Upper lobe of left lung (tissue), 6 donors: ENCODE measurements at places on chromosomes 7 and 10. TPM values are rescaled to one million over a fixed set of nuclear protein-coding genes. Genes with fewer than 3 reads are reported as not detected.

The FRAT1 gene
- 13.0 TPM for total RNA-seq

The LIPK gene
- not detected for total RNA-seq

The ASB10 gene
- total RNA-seq, result not detected

The OR2A1 gene
- total RNA-seq, result not detected

The FAM25G gene
- not detected for total RNA-seq

The PTPRN2 gene
- 4.1 TPM for total RNA-seq

The ANKRD26 gene
- total RNA-seq, result 6.5 TPM

The HPSE2 gene
- total RNA-seq, result not detected

The ADCY1 gene
- total RNA-seq, result 1.6 TPM

The NME8 gene
- not detected for total RNA-seq

DNA sequence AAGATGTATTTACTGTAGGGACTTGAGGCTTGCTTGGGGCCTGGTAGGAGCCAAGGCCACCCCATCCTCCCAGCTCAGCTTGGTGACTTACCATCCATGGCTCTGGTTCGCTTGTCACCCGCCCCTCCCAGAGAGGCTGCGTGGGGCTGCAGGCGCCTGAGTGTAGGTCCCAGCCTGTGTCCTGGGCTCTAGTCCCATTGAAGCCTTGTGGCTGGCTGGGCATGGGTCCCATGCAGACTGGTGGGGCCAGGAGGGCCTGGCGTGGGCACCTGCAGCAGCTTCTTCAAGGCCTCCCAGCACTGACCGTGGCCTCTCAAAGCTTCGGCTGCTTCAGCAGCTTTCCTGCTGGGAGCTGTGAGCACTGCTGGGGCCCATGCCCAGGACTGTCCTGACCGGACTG, 118.1 kb downstream of the INPP5A start:
- DNase-seq, result no peak
- H3K27ac ChIP-seq, result no peak overlapping the region
- no peaks in the 10 kb centered on the region for H3K27me3 ChIP-seq
- no peaks in the 10 kb centered on the region for H3K4me1 ChIP-seq
- peaks cover 3% of the 10 kb centered on the region for H3K36me3 ChIP-seq

GRCh38 chr7:134878746-134879357, 99.4 kb downstream of the CALD1 start:
- no peak for DNase-seq
- no peak overlapping the region for H3K4me3 ChIP-seq
- no peaks in the 10 kb centered on the region for H3K36me3 ChIP-seq
- no peaks in the 10 kb centered on the region for H3K27me3 ChIP-seq
- no peak overlapping the region for H3K27ac ChIP-seq
- H3K4me1 ChIP-seq, result no peaks in the 10 kb centered on the region

DNA sequence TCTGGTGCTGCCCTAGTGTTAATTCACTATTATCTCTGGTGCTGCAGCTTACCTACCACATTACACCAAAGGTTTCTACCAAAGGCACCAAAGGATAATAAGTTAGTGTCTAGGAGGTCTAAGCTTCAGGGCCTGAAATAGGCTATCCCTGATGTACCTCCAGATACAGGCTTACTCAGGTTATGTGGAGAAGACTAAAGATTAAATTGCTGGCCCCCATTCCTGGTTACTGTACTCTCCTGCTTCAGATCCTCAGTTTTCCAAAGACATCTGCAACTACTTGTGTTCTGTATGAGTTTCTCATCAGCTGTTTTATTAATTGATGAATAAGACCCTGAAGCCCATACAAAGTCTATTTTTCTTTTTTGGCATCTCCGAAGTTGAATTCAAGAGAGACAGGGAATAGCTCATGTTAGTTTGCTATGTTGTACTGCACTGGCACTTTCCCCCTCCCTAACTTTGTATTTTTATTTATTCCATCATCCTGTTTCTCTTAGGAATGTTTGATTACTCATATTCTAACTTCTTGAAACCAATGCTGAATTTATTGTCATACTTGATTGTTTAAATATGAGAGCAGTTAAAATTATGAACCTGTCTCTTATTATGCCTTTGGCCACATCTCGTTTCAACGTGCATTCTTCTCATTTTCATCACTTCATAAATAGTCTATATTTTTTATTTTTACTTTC, 85.9 kb downstream of the PON1 start:
- no peak overlapping the region for H3K4me3 ChIP-seq
- H3K27me3 ChIP-seq, result no peaks in the 10 kb centered on the region
- no peak overlapping the region for H3K27ac ChIP-seq
- DNase-seq, result no peak
- no peaks in the 10 kb centered on the region for H3K4me1 ChIP-seq

DNA sequence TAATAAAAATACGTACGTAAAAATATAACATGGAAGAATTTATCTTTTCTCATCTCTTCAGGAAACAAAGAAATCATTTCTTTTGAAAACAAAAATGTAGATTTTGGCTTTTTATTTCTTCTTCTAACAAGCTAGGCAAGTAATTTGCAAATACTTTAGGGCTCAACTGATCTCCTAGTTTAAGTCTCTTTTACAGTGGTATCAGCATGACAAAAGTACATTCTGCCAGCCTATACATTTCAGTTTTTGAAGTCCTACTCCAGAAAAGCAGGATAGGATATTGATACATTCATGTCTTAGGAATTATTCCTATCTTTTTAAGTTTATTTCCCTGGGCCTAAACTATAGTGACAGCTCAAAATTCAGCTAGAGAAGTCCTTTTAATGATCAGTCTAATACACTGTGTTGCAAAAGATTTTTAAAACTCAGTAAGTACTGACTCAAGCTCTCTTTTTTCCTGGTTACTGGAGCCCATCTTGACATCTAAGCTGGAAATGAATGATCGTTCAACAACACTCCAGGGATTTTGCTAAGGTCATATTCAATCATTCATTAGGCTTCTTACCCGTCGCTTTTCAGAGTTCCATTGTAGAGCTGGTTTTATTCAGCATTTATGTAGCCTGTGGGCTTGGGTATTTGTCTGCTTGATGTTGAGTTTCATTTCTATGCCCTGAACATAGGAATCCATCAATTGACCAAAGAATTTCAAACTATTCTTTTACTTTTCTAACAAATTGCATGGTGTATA, 12.2 kb upstream of the FAM53B start:
- no peaks in the 10 kb centered on the region for H3K4me1 ChIP-seq
- DNase-seq, result no peak
- no peak overlapping the region for H3K4me3 ChIP-seq
- no peaks in the 10 kb centered on the region for H3K27me3 ChIP-seq
- H3K36me3 ChIP-seq, result peaks cover 32% of the 10 kb centered on the region
- peak overlapping the region; percentile 49 for H3K27ac ChIP-seq

GRCh38 chr7:26398427-26398755, 106.7 kb downstream of the SNX10 start:
- H3K36me3 ChIP-seq, result no peaks in the 10 kb centered on the region
- peak overlapping the region; percentile 92 for H3K27ac ChIP-seq

DNA sequence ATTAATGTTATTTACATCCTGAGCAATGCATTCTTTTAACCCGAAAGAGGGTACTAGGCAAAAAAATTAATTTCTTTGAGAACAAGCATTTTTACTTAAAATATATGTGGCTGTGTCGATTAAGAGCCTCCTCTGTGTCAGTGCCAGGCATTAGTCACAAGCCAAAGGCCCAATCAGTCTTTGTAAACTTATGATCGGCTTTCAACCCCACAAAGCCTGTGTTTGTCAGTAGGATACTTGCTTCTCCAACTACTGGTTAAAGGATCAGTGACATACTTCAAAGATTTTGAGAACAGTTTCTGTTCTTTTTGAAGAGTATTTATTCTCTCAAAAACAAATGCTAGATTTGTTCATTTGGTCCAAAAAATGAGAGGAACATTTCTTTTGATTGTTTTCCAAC, 159.3 kb downstream of the NRCAM start:
- DNase-seq, result no peak
- H3K4me3 ChIP-seq, result no peak overlapping the region
- H3K36me3 ChIP-seq, result no peaks in the 10 kb centered on the region
- H3K27me3 ChIP-seq, result no peaks in the 10 kb centered on the region

DNA sequence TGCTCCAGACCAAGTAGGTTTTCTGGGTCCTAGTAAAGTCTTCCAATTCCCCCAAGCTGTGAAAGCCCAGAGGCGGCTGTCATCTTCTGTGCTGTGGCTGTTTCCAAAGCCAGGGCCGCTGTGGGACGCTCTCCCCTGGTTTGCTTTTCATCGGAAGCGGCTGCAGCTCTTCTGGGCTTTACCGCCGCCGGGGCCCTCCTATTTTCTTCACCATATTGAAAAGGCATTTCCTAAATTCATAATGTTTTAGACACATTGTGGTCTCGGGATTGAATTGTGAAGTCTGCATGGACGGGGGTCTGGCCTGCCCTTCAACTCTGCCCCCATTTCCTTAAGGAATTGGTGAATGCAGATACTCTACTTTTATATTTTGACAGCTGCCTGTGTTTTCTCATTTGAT, 551.4 kb upstream of the MGMT start:
- H3K27ac ChIP-seq, result no peak overlapping the region
- no peaks in the 10 kb centered on the region for H3K36me3 ChIP-seq
- no peak overlapping the region for H3K4me3 ChIP-seq
- DNase-seq, result no peak

GRCh38 chr10:101552442-101552841, 35.6 kb downstream of the POLL start:
- peaks cover 31% of the 10 kb centered on the region for H3K36me3 ChIP-seq
- no peak overlapping the region for H3K4me3 ChIP-seq
- H3K27me3 ChIP-seq, result no peaks in the 10 kb centered on the region
- no peak overlapping the region for H3K27ac ChIP-seq

- H3K4me1 ChIP-seq, result peaks cover 11% of the 10 kb centered on the region
- no peaks in the 10 kb centered on the region for H3K36me3 ChIP-seq
- no peak overlapping the region for H3K27ac ChIP-seq
- H3K4me3 ChIP-seq, result no peak overlapping the region
- no peaks in the 10 kb centered on the region for H3K27me3 ChIP-seq
Observed at GRCh38 chr7:28749638-28750037, 208.5 kb downstream of the TRIL start.

GRCh38 chr7:133207687-133208086, 45.2 kb upstream of the EXOC4 start:
- H3K27me3 ChIP-seq, result no peaks in the 10 kb centered on the region
- no peak overlapping the region for H3K4me3 ChIP-seq
- H3K27ac ChIP-seq, result no peak overlapping the region
- H3K4me1 ChIP-seq, result no peaks in the 10 kb centered on the region
- H3K36me3 ChIP-seq, result no peaks in the 10 kb centered on the region

- no peaks in the 10 kb centered on the region for H3K36me3 ChIP-seq
- H3K4me3 ChIP-seq, result no peak overlapping the region
- DNase-seq, result no peak
- H3K4me1 ChIP-seq, result peaks cover 4% of the 10 kb centered on the region
Observed at GRCh38 chr7:34043461-34044305, 138.3 kb downstream of the BMPER start.

GRCh38 chr10:30645340-30645827, 15.8 kb upstream of the LYZL2 start:
- no peak overlapping the region for H3K4me3 ChIP-seq
- peak overlapping the region; percentile 77 for H3K27ac ChIP-seq
- DNase-seq, result no peak
- no peaks in the 10 kb centered on the region for H3K36me3 ChIP-seq
- no peaks in the 10 kb centered on the region for H3K27me3 ChIP-seq
- H3K4me1 ChIP-seq, result peaks cover 5% of the 10 kb centered on the region

DNA sequence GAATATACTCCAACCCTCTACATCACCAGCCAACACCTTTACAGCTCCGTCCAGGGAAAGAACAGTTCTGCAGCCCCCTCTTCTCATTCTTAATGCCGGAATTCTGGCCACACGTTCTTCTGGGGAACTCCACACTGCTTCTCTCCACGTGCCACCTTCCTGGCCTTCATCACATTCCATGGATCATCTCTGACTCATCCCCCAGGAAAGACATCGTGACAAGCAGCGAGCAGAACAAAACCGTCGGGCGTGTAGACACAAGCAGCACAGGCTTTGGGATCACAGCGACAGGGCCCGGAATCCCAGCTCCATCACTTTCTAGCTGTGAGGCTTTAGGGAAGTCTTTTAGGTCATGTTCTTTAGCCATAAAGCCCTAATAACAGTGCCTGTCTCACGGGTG, 590.3 kb upstream of the FOXK1 start:
- no peaks in the 10 kb centered on the region for H3K36me3 ChIP-seq
- no peak overlapping the region for H3K27ac ChIP-seq

DNA sequence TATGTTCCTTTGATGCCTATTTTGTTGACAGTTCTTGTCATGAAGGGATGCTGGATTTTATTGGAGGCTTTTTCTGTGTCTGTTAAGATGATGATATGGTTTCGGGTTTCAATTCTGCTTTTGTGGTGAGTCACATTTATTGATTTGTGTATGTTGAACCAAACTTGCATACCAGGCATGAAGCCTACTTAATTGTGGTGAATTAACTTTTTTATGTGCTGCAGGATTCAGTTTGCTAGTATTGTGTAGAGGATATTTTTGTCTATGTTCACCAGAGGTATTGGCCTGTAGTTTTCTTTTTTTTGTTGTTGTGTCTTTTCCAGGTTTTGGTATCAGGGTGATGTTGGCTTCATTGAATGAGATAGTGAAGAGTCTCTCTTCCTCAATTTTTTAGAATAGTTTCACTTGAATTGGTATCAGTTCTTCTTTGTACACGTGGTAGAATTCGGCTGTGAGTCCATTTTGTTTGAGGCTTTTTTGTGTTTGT, 345.9 kb downstream of the KIF20B start:
- no peak overlapping the region for H3K4me3 ChIP-seq
- H3K27ac ChIP-seq, result no peak overlapping the region
- no peaks in the 10 kb centered on the region for H3K36me3 ChIP-seq
- H3K4me1 ChIP-seq, result no peaks in the 10 kb centered on the region
- H3K27me3 ChIP-seq, result no peaks in the 10 kb centered on the region

- H3K36me3 ChIP-seq, result no peaks in the 10 kb centered on the region
- no peaks in the 10 kb centered on the region for H3K4me1 ChIP-seq
- DNase-seq, result no peak
- no peaks in the 10 kb centered on the region for H3K27me3 ChIP-seq
- H3K27ac ChIP-seq, result no peak overlapping the region
Observed at GRCh38 chr10:84860855-84861254, 532.5 kb downstream of the CCSER2 start.

GRCh38 chr7:118861581-118861980, 637.1 kb downstream of the ANKRD7 start:
- H3K4me1 ChIP-seq, result no peaks in the 10 kb centered on the region
- no peak for DNase-seq
- H3K36me3 ChIP-seq, result no peaks in the 10 kb centered on the region

GRCh38 chr7:152894295-152895170, 135.0 kb downstream of the ACTR3B start:
- H3K27ac ChIP-seq, result no peak overlapping the region
- no peaks in the 10 kb centered on the region for H3K27me3 ChIP-seq
- no peaks in the 10 kb centered on the region for H3K36me3 ChIP-seq
- H3K4me3 ChIP-seq, result no peak overlapping the region
- H3K4me1 ChIP-seq, result peaks cover 6% of the 10 kb centered on the region

DNA sequence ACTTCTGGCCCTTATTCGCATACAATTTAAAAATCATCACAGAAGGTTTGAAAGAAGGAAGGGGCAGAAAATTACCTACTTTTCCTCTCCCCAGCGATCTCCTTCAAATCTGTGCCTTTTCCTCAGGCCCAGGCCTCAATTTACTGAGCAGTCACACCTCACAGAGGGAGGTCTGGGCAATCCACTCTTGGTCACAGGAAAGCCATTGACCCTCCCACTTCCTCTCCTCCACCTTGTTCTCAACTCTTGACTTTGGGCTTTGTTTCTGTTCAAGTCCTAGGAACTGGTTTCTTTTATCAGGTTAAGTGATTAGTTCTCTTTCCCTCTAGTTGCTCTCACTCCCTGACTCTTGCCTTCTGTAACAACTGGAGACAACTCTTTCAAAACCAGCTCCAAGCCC, 37.0 kb upstream of the ATRNL1 start:
- DNase-seq, result no peak
- no peaks in the 10 kb centered on the region for H3K4me1 ChIP-seq
- no peaks in the 10 kb centered on the region for H3K36me3 ChIP-seq
- no peak overlapping the region for H3K27ac ChIP-seq
- H3K4me3 ChIP-seq, result no peak overlapping the region
- no peaks in the 10 kb centered on the region for H3K27me3 ChIP-seq
